ENCODE measurements at places on chromosomes 6 and 20.

DNA sequence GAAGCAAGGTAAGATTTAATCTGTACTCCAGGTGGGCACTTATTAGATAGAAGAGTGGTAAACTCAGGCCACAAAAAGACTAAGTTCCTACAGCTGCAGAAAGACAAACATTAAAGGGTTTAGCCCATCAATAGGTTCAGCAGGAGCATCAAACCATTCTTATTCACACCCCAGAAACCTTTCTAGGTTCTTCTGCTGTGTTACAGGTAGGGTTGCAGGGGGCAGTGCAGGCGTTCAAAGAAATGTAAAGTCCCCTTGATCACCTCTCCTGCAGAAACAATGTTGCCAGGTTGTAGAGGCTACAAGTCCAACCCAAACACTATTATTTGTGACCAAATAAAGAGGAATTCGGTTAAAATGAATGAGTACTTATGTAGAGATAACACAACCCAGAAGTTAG lies 31.8 kb downstream of the PHACTR1 start:
- DNase-seq = no peak

DNA sequence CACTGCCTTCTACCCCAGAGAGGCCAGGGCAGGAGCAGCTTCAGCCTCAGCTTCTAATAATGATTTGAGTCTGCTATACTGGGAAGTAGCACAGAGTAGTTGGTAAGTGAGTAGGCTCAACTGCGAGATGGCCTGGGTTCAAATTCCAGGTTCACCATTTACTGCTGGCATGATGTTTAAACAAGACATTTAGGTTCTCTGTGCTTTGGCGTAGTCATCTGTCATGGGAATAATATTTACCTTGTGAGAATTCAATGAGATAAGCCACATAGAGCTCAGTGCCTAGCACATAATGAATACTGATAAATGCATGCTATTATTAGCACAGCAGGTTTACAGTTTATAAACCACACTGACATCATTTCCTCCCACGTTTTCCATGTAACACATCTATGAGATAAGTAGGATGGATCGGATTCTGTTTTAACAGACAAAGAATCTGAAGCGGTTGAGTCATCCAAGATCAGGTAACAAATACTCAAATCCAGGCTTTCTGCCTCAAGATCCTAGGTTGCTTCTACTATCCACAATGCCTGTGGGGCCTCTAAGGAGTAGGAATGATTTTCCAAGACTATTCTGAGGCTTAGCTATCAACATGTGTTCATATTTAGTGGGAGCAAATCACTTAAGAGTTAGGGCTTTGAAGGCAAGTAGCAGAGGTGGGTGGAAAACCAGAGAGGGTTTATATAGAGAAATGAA lies 72.9 kb upstream of the DTNBP1 start:
- no peak for DNase-seq

DNA sequence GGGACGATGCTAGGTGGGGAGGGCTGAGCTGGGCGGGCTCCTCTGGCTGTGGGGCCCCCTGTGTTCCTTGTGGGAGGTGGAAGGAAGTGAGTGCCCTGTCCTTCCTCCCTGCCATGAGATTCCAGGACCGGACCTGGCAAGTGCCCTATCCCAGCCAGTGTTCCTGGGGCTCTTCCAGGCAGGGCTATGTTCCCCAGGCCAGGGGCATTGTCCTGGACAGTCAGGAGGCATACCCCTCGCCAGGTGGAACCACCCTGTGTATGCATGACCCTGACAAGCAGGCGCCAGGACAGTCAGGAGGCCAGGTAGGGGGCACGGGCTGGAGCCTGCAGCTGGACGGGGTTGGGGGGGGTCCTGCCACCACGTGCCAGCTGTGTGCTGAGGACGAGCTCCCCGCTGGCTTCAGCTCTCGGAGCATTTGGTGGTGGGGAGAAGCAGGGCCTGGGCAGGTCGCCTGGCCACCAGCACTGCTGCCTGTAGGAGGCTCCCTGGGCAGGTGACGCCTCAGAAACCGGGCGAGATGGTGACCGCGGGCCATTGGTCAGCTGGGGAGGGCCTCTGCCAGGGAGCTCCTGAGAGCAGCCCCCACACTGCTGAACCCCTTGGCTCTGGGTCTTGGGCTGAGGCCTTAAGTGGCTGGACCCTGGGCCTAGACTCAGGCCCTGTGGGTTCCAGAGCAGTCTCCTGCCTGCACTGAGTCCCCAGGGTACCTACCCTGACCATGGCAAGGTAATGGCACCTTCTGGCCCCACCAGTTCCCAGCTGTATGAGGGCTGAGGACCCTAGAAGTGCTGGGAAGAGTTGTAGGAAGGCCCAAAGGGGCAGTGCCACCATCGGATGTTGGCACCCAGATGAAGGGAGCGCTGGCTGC lies 694 bp downstream of the SLC17A9 start:
- no peak for DNase-seq

GRCh38 chr6:41600499-41601247 lies 37.6 kb upstream of the MDFI start:
- no peak for DNase-seq

DNA sequence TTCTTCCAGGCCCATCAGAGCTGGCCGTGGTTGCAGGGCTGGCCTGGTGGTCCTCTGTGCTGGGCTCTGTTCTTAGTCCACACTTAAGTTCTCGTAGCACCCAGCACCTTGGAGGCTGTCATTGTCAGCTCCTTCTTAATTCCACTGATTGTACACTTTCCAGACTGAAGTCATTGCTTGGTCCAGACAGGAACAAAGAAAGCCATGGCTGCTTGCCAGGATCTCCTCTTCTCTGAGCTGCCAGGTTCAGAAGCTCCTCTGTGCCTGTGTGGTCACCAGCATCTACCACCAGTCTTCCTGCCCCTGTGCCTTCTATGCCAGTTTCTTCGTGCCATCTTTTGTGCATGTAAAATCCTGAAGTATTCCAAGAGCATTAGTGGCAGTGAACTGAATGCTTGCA lies 39.5 kb upstream of the PCMTD2 start:
- DNase-seq = no peak

DNA sequence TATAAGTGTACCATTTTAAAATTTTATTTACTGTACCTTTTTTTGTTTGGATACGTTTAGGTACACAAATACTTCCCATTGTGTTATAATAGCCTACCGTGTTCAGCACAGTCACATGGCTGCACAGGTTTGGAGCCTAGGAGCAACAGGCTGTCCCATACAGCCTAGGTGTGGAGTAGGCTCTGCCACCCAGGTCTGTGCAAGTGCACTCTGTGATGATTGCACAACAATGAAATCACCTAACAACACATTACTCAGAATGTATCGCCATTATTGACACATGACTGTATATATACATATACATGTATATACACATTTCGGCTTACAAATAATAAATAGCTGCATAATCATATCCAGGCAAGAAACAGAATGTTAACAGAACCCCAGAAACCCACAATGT lies 15.4 kb downstream of the SERAC1 start:
- no peak for DNase-seq
